HuH-7.5 (cell line): ENCODE measurements at places on chromosomes 2 and 18.

DNA sequence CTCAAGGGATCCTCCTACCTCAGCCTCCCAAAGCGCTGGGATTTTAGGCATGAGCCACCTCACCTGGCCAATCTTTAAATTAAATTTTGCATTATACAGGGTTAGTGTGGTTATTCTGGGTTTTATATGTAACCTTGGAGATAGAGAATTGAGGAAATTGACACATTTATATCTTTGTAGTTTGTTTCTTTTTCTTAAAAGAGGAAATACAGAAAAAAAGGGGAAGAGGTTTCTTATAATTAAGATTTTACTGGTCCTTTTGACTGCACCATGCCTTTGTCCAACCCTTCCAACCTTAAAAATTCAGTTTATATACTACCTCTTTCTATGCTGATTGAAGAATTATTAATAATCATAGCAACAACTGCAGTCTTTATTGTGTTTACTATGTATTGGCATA, 210.1 kb upstream of the STON1 start:
- no peak for DNase-seq

GRCh38 chr2:218366621-218367414, 10.2 kb downstream of the CATIP start:
- DNase-seq = no peak

DNA sequence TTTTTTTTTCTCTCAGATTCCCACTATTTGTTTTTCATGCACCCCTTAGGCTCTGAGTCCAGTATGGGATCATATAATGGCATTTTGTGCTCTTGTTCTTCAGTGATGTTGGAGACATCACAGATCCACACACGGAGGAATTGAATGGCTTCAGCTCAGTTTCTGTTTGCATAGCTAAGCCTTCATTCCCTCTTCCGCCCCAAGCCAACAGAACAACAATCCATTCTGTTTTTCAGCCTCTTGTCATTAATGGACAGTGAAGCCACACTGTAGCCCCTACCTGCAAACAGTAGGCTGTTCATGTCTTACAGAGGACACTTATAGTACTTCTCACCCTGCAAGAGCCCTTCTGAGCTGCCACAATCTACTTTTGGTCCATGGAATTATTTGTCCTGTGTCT, 64.0 kb upstream of the ZSWIM2 start:
- no peak for DNase-seq

DNA sequence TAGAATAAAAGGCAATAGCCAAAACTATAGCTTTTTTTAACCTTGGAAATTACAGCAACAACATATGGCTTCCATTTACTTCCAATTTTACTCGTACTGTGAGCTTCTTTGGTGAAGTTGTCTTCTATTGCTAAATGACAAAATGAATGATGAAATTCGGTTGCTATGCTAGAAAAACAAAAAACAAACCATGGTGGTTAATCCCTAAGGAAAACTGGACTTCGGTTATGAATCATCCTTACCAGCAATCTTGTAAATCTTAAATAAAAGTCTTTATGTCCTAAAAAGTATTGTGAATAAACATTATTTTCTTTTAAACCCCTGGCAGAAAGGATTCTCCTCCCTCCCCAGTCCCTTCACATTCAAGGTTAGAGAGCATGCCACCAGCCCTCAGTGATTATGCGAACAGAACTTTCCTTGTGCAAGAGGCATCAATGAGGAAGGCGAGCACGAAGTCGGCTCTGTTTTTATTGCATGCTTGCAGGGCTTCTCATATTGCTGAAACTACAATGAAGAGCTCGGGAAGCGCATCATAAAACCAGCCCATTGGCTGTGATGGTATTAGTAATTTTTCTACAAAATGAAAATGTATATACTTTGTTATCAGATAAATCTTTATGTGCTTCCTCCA, 62.9 kb downstream of the ZNF521 start:
- DNase-seq = no peak

- DNase-seq = no peak
These were observed 841.4 kb upstream of the VRK2 start for GRCh38 chr2:57205241-57205640.

DNA sequence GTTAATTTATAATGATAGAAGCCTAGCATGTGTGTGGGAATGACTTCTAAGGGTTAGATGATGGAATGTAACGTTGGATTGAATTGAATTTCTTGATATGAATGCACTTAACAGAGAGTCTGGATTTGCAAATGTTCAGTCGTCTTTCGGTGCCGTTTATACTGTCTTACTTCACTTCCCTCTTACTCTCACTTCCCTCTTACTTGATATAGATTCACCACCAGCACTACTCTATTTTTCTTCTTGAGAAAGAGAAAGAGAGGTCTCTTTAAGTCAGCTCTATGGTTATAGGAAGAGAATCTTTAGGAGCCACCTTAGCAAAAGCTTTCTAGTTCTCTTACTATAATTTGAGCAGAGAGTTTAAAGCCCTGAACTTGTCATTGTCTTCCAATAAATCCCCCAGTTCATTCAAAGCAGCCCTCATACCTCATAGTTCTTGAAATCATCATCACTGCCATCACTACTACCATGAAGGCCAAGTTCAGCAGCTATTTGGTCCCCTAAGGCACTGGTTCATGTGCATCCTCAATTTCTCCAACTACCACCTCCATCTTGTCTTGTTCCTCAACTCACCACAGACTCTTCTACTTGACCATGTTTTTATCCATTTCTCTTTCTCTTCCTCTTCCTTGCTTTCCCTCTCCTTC, 501.7 kb upstream of the TCF4 start:
- DNase-seq = no peak
